Urinary bladder (tissue), 4 donors: ENCODE measurements at places on chromosomes 16 and 17. TPM values are rescaled to one million over a fixed set of nuclear protein-coding genes. Genes with fewer than 3 reads are reported as not detected.

DNA sequence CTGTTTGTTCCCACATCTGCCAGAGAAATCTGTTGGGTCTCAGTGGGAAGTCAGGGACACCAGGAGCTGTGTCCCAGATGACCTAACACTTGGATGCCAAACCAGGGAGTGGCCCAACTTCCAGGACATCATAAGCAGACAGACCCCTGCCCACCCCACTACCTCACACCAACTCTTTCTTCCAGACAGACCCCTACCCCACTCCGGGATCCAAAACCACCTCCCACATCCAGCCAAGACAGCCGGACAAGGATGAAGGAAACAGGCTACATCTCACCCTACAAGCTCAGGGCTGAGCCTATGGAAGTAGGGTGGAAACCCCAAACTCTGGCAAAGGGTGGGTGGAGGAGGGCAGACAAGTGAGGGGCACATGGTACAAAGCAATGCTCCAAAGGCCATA is 3.6 kb downstream of the HDAC5 start:
- DNase-seq: no peak

- DNase-seq: no peak
Measured at GRCh38 chr17:7295230-7296180, 1.1 kb upstream of the YBX2 start.

DNA sequence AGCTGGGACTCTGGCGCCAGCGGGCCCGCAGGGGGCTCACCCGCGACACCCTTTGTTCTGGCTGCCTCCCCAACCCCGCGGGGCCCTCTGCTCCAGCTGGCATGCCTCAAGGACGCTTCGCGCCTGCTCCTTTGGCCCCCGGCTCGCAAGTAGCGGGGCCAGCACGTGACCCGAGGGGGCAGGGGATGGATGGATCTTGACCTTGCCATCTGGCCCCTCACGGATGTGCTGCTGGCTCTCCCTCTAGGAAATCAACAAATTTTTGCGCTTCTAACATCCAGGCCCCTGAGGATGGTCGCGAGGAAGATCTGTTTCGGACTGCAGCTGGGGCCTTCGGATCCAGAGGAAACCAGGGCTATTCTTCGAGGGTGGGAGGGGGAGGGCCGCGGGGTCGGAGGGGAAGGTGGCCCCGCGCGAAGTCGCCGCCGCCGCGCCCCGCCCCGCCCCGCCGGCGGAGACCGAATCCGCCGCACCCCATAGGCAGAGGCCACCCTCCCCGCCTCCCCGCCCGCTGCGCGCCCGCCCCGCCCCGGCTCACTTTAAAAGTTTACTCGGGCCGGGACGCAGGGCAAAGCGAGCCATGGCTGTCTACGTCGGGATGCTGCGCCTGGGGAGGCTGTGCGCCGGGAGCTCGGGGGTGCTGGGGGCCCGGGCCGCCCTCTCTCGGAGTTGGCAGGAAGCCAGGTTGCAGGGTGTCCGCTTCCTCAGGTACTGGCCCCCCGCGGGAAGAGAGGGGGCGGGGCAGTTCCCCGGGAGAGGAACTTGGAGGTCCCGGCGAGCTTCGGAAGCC is at the start of gene ACSF2:
ACSF2 (plus strand) TSS at position 537 of the 790 bp plus-strand sequence; CDS start at position 581, 44 bp downstream.
- no peak for DNase-seq

GRCh38 chr17:73313526-73314127 is 1.8 kb upstream of the CDC42EP4 start:
- DNase-seq: no peak

DNA sequence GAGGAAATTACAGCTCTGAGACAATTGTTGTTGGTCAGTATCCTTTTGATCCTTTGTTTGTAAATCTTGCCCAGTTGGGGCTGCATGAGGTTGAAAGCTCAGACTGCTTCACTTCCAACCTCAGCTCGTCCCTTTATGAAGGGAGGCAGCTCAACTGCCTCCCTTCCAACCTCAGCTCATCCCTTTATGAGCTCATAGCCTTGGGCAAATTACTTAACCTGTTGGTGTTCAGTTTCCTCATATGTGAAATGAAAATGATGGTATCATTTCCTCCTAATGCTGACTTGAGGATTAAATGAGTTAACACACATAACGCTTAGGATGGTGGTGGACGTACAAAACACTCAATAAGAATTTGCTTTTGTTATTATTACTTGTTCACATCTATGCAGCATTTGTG is 265.1 kb downstream of the CDH13 start:
- DNase-seq: no peak

DNA sequence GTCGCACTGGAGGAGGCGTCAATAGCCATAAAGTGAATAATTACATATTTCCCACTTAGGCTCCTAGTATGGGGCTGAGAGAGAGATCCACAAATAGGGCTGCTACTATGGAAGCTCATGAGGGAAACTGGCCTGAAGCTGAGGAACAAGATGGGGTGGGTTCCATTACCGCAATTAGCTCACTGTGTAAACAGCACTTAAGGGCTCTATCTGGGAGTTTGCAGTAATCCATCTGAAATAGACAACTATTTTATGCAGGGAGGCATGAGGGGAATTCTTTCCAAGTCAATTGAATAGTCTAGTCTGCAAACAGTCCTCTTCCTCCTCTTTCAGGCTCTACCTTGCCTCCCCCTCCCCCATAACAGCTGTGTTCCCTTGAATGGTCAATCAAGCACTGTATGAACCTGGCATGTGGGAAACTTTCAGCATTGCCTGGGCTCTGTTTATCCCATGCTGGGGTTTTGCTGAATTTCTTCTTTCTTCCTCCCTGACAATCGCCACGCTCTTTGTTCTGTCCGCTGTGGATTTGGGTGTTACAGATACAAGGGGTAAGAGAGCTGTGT is 56.1 kb upstream of the MAF start:
- DNase-seq: no peak

DNA sequence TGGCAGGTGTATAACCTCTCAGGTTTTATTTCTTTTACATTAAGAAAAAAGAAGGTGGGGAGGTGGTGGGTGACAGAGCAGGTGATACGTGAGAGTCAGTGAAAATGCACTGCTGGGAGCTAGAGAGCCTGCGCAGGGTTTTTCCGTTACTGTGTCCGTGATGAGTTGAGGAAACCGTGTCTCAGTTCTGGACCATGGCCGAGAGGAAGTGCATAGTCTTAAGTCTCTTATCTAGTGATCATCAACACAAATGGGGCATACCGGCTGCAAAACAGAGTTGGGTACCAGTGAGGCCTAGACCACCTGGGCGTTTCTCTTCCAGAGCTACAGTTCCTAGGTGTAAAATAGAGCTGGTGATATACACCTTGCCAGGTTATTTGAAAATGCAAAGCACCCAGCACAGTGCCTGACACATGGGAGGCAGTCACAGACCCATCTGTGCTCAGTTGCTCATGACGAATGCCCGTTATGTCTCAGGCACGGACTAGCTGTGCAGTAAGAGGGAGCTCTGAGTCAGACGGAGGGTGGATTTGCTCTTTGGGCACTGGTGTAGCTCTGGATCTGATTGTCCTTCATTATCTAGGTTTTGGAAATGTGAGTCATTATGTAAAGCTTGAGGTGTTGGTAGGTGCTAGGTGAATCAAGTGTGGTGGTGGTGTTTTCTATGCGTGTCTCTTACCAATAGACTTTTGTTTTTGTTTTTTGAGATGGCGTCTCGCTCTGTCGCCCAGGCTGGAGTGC is 60.9 kb downstream of the RPTOR start:
- DNase-seq: no peak

GRCh38 chr17:81471818-81472456 is 40.7 kb downstream of the ACTG1 start:
- DNase-seq: peak; percentile 76

- no peak for DNase-seq
Measured at GRCh38 chr17:81459224-81459623, 53.4 kb downstream of the ACTG1 start.

DNA sequence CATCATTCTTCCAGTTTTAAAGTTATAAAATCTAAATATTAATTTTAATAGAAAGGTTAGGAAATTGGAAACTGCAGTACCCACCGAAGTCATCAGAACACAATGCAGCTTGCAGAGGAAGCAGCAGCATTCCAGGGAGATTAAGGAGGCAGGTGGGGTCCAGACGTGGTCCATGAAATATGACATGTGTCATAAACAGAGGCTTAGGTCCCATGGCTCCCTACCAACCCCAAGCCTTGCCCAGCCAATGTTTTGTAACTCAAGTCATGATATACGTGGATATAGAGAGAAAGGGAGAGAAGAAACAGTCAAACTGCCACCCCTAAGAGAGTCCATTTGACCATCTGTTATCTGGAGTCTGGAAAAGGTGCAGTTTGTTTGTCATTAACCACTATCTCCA is 670.0 kb downstream of the TOX3 start:
- no peak for DNase-seq

GRCh38 chr16:15732416-15732815 is 82.4 kb downstream of the NDE1 start:
- DNase-seq: no peak

DNA sequence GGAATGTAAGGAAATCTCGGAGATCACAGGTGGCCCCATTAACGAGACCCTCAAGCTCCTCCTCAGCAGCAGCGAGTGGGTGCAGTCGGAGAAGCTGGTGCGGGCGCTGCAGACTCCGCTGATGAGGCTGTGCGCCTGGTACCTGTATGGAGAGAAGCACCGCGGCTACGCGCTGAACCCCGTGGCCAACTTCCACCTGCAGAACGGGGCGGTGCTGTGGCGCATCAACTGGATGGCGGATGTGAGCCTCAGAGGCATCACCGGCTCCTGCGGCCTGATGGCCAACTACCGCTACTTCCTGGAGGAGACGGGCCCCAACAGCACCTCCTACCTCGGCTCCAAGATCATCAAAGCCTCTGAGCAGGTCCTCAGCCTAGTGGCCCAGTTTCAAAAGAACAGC is 16.2 kb downstream of the MLYCD start:
- DNase-seq: no peak

- DNase-seq: no peak
Measured at GRCh38 chr17:4375039-4375748, 8.7 kb upstream of the UBE2G1 start.

- DNase-seq: no peak
Measured at GRCh38 chr17:63106050-63106449, 140.0 kb downstream of the TANC2 start.

- no peak for DNase-seq
Measured at GRCh38 chr16:83116274-83116892, 489.6 kb downstream of the CDH13 start.

- DNase-seq: no peak
Measured at GRCh38 chr17:40490289-40490853, 11.1 kb downstream of the TNS4 start.

- DNase-seq: no peak
Measured at GRCh38 chr17:78196716-78197115, 9.6 kb downstream of the AFMID start.

DNA sequence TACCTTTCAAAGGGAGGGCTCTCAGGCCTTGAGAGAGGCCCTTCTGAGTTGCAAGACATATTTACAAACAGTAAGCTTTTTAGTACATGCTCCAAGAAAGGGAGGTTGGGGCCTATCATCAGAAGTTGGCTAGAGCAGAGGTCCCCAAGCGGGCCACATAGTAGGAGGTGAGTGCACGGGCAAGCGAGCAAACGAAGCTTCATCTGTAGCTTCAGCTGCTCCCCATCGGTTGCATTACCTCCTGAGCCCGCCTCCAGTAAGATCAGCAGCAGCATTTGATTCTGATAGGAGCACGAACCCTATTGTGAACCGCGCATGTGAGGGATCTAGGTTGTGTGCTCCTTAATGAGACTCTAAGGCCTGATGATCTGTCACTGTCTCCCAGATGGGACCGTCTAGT is 26.2 kb downstream of the PRDM7 start:
- DNase-seq: no peak

GRCh38 chr17:45224671-45225050 is 3.0 kb downstream of the FMNL1 start:
- DNase-seq: no peak

- DNase-seq: no peak
Measured at GRCh38 chr17:59365383-59365981, 34.0 kb downstream of the YPEL2 start.

DNA sequence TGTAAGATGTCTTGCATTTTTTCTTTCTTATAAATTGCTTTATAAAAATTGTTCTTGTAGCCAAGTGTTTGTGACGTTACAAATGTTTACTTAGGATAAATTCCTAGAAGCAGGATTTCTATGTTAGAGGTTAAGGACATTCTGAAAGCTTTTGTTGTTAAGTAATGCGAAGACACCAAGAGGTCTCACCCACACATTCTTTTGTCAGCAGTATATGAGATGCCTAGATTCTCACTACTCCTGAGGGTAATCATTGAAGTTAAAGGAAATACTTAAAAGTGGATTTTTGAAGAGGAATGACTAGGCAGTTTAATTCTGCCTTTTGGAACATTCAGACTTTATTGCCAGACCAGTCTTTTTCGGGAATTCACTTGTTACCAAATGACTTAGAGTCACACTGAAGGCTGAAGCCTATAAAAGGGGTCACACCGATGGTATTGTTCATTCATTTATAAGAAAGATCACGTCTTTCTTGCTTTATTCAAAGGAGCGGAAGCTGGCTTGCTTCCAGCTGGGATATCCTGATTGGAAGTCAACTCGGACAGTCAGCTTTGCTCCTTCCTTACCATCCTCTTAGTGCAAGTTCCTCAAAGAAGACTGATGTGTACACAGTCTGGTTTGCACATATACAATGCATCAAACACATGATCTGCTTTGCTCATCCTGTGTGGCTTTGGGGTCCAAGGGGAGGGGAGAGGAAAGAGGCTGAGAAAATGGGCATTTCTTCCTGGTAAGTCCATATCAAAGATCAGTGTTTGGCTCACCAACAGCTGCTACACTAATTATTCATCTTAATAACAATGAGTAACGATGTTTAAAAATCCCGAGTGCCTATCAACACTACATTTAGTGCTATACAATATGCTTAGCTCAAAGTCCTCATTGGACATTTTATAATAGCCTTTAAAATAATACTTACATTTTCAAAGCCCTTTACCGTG is 160.0 kb downstream of the MAP2K6 start:
- DNase-seq: no peak

DNA sequence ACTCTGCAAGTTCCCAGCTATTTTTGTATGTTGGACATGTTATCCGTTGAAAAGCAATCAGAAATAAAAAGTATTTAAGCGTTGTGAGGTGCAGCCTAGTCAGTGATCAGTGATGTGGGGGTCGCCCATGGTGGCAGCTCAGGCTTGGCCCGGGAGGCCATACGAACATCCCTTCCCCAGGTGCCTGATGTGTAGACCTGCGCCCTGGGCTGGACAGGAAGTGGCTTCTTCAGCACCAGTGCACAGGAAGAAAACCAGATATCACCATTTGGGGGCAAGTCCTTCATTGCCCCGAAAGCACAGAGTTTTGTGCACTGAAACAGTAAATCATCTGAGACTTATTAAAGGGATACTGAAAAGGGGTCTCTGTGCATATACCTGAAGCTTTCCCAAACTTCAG is 98.9 kb downstream of the SOCS1 start:
- DNase-seq: no peak

GRCh38 chr17:964876-965275 is 14.7 kb downstream of the NXN start:
- no peak for DNase-seq

- DNase-seq: no peak
Measured at GRCh38 chr16:58847902-58848661, 114.0 kb upstream of the GOT2 start.

Gene TBC1D3H
- total RNA-seq: not detected

Gene LYRM1
- total RNA-seq: 54.6 TPM

Gene ADAMTS18
- 6.7 TPM for total RNA-seq

Gene NKD1
- total RNA-seq: 6.2 TPM

Gene TMC8
- 2.7 TPM for total RNA-seq

Gene KRTAP9-2
- not detected for total RNA-seq

Gene TM4SF5
- not detected for total RNA-seq

Gene NUPR1
- 4.1 TPM for total RNA-seq
